C1 segment of cervical spinal cord (tissue), 14 donors: ENCODE measurements at places on chromosomes 3 and 15.

DNA sequence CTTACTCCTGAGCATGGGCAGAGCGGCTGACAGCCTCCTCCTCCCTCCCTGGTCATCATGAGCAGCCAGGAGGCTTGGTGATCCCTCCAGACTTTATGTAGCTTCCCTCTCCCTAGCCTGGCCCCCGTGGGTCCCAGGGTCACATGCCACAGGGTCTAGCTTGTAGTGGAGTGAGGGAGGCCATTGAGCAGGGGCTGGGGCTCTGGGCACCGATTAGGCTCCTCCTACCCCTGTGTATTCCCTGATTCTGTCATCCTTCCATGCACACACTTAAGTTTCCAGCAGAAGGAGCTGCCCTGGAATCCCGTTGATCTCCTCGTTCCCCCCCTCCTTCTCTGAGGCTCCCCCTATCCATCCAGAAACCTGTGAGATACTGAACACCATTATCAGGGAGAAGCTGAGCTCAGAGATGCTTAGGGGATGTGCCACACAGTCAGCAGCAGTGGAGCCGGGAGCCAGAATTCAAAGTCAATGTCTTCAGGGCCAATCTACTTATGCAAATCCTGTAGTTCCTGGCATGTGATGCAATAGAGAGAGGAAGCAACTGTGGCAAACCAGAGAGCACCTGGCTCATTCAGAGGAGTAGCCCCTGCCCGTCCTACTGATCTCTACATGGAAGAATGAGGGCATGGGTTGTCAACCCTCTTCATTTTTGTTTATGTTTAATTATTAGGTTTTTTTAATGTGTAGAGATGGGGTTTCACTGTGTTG, 17.2 kb downstream of the CCDC33 start:
- DNase-seq, result no peak

GRCh38 chr3:36146404-36146803, 233.9 kb upstream of the STAC start:
- DNase-seq, result no peak

GRCh38 chr3:131047582-131047981, 20.9 kb downstream of the NEK11 start:
- no peak for DNase-seq

- no peak for DNase-seq
These were observed 95.0 kb upstream of the CGNL1 start for GRCh38 chr15:57281321-57281720.

GRCh38 chr3:54591157-54591556, 336.7 kb downstream of the LRTM1 start:
- no peak for DNase-seq

DNA sequence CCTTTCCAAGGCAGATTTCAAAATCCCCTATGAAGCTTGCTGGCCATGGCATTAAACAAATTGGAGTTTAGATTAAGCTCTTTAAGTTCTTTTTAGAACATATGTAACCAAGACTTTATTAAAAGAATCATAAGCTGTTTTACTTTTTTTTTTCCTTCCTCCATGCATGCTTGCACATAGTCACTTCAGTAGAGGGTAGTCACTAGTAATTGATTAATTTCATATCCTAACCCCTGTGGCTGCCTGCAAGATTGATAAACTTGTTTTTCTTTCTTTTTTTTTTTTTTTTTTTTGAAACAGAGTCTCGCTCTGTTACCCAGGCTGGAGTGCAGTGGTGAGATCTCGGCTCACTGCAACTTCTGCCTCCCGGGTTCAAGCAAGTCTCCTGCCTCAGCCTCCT, 33.3 kb upstream of the ZKSCAN7 start:
- DNase-seq, result no peak

DNA sequence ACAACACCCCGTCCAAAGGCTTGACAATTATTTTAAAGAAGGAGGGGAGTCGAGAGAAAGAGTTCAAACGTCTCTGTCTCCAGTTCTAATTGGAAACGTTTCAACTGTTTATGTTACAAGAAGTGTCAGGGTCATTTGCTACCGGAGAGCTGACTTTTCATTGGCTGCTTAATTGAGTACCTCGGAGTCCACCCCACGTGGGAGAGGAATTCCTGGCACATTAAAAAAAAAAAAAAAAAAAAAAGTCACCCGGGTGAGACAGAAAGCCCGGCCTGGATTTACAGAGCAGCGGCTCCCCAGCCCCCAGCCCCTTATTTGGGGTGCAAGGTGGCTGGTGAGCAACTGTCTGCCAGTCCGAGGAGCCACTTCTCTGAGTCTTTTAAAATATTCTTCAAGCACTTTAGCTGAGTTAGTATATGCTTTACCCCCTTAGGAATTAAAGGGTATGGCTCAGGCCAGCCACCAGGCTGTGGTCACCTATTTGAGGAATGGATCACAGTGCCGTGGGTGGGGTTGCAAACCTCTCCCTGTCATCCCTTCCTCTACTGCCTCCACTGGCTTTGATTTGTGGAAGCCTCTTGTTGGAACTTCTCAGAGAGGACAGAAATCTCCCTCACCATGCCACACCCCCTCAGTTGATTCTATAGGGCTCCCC, 3.9 kb upstream of the TLE3 start:
- no peak for DNase-seq

- no peak for DNase-seq
These were observed 27.0 kb upstream of the FSTL1 start for GRCh38 chr3:120477781-120478180.

- DNase-seq, result no peak
These were observed at the start of gene AVEN for GRCh38 chr15:34038871-34039789. Gene AVEN, minus strand, starts transcription at chr15:34039204. Its CDS starts 158 bp downstream, at chr15:34039046.

GRCh38 chr3:33006571-33007286, 55.3 kb downstream of the CCR4 start:
- DNase-seq, result no peak

DNA sequence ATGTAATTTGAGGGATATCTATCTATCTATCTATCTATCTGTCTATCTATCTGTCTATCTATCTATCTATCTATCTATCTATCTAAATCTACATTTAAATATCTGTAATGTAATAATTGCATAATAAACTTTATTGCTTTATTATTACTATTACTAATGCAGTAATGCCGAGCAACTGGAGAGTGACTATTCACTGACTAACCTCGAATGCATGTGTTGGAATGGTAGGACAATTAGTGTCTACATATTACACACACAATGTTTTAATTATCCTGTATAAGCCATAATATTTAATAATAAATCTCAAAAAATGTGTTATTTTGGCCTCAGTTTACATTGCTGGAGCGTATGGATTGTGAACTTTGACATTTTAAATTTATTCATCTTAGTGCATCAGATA, 25.2 kb upstream of the CNTN3 start:
- no peak for DNase-seq

DNA sequence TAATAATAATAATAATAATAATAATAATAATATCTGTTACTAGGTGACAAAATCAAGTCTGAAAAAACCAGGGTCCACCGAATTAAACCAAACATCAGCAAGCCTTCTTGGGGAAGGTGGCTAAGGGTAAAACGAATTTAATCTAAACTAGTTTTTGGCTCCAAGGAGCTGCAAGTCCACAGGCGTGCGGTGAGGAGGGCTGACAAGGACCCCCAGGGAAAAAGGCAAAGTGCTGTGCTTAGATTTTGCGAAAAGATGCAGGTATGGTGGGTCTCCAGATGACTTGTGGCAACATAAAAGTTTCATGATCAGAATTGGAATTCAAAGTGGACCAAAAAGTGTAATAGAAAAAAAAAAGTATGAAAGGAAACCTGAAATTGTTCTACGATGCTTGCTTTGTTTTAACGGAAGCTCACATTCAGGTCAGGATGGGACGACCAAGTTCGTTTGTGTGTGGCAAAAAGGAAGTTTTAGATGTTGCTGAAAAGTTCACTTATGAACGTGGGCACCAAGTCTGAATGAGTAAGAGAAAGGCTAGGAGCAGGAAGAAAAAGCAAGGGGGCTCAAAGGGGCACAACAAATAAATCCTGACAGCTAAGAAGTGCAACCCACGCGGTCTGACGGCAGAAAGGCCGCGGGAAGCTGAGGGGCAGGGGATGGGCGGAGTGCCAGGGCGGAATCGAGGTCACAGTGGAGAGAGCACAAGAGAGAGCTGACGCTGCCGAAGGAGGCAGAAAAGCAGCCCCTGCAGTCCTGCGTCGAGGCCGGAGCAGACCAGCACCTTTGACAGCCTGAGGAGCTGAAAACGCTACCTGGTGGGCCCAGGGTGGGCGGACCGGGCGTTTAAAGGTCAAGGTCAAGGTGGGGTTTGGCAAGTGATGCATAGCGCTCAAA, 1.1 kb downstream of the WDR82 start:
- DNase-seq, result peak; percentile 62

GRCh38 chr3:1883534-1883933, 215.1 kb upstream of the CNTN4 start:
- no peak for DNase-seq

GRCh38 chr15:60462027-60462426, 16.9 kb downstream of the ICE2 start:
- DNase-seq, result no peak

- no peak for DNase-seq
These were observed 613.3 kb downstream of the TBL1XR1 start for GRCh38 chr3:176583956-176584355.

DNA sequence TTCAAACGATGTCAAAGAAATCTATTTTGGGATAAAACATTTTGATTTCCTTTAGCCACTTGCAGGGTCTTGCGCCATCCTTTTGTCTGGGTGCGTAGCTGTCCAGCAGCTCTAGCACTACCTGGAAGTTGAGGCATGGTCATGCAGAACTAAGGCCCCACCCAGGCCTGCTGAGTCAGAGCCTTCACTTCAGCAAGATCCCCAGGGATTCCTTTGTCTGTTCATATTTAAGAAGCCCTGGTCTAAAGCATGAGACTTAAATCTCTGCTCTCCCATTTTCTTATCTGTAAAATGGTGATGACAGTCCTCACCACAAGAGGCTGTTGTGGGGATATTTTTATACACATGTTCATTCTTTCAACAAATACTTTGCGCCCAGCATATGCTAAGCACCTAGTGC, 99.0 kb upstream of the CTDSPL start:
- no peak for DNase-seq

- DNase-seq, result peak; percentile 44
These were observed 260.3 kb upstream of the TPM1 start for GRCh38 chr15:62782071-62782841.

DNA sequence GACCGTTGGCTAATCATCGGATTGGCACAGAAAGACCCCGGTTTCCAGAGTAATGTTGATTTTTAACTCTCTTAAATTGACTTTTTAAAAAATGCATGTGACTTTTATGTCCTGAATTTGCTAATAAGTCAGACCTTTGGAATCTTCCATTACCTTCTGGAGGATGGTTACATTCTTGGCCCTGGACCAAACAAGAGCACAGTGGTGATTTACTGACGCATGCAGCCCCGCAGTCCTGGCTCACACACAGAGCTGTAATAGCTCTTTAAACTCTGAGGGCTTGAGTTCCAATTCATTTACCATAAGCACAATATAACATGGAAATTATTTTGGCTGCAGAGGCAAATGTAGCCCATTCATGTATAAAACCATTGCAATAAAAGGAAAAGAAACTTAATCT, 25.1 kb downstream of the SOX14 start:
- DNase-seq, result no peak

GRCh38 chr15:43440721-43441281, 52.2 kb downstream of the TP53BP1 start:
- DNase-seq, result peak; percentile 2

DNA sequence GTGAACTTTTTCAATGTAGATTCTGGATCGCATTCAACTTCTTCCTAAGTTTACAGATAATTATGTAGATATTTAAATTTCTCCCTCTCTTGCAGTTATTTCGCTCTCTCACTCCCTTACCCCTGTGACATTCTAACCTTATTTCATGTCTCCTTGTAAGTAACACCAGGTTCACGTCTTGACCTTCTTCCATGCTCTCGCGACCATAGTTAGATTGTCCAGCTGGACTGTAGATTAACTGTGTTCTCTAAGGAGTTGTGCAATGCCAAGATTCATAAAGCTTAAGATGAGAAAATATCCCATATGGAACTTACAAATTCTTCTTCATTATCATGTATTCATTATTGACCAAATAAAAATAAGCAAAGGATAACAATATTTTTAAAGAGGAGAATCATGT, 430.5 kb downstream of the GABRG3 start:
- DNase-seq, result no peak

DNA sequence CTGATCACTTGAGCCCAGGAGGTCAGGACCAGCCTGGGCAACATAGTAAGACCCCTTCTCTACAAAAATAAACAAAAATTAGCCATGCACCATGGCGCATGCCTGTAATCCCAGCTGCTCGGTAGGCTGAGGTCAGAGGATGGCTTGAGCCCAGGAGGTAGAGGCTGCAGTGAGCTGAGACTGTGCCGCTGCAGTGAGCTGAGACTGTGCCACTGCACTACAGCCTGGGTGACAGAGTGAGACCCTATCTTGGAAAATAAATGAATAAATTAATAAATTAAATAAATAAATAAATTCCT, 10.8 kb downstream of the SHISA5 start:
- no peak for DNase-seq

DNA sequence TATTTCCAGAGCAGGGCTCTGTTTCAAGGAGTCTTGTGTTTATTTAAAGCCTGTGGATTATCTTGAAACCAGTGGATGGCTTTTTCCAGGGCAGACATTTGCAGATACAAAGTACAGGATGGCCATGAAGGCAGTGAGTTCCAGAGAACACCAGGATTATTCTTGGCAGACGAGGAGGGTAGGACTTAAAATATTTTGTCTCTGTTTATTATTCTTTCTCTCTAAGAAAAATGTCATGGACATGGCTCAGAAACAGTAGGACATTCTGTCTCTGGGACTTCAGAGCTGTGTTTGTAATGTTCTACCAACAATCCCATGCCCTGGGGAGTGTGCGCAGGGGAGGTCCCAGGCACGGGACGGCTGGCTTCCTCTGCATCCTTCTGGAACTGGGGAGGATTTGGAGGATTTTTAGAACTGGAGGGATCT, 125.9 kb downstream of the ATP10A start:
- DNase-seq, result no peak

- no peak for DNase-seq
These were observed 3.5 kb upstream of the FAM81A start for GRCh38 chr15:59434481-59434880.

DNA sequence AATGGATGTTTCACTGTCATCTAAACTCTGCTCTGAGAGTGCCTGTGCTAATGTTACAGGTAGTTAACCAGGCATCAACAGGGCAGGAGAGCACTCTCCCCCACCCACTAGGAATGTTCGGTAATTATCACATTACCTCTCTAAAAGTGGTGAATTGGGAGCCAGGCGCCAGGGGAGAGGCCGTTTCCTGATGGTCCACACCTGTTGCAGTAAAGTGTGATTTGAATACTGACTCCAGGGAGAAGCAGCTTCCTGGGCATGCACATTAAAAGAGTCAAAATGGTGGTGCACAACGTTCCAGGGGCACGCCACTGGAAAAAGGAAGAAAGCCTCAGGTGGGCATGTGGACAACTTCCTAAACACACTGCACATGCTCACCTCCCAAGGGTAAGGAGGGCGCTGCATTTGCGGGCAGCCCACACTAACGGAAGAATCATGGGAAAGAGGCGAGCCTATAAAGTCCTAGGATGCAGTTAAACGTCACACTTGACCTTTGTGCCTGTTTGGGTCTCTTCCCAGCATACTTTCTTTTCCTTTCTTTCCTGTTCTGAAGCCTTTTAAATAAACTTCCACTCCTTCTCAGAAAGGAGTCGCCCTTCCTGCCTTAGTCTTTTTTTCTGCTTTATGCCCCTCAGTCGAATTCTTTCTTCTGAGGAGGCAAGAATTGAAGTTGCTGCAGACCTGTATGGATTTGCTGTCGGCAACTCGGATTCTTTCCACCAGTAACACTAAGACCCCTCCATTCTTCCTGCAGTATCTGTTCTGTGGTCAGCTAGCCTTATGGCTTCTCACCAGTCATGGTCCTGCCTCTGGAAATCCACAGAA, 28.9 kb upstream of the GPD1L start:
- DNase-seq, result no peak
